HT1080 (cell line): ENCODE measurements at places on chromosomes 13 and 19.
A peak's percentile ranks its signal among the peaks of the same experiment; 100 is the strongest.

- DNase-seq = peak; percentile 58
Observed at GRCh38 chr13:42333613-42334328, 61.8 kb downstream of the AKAP11 start.

GRCh38 chr13:59172076-59172475 lies 991.7 kb downstream of the DIAPH3 start:
- no peak for DNase-seq

DNA sequence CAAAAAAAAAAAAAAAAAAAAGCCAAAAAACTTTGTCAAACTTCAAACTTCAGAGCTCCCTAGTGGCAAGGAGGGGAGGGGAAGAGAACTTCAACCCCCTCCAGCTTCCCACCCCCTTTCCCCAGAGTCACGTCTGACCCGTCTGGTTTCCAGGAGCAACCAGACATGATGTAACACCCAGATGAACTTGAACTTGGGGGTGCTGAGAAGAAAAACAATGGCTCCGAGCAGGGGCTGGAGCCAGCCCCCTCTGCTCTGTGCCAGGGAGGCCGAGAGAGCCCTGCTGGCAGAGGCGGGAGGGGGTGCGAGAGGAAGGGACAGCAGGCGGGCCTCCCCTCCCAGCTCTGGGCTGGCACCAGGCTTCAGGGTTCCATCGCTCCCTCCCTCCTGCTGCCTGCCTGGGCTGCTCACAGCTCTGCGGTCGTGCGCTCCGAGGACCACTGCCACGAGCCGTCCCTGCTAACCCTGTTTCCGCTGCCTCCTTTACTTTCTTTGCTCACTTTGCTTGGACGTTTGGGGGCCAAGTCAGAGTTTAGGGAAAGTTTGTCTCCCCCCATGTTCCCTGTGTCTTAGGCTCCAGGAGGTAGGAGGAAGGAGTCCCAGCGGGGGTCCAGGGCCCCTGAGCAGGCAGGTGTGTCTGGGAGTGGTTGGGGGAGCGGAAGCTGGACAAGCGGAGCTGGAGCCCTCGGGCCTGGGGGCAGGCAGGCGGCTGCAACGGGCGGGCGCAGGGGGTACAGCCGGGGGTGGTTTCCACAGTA lies 11.1 kb downstream of the LYL1 start:
- DNase-seq = no peak

DNA sequence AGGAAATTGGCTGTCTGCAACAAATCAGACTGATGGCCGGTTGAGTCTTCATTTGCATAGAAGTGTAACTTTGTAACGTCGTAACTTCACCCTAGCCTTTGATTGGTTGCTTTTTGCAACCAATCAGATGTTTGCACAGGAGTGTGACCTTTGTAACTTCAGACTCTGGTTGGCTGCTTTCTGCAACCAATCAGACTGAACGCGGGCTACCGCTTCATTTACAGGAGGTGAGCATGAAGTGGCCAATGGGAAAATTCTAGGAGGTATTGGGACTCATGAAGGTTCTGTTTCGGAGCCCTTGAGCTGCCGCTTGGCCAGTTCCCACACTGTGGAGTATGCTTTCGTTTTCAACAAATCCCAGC lies 441 bp upstream of the ZNF559 start:
- DNase-seq = peak; percentile 58

- DNase-seq = no peak
Observed at GRCh38 chr13:34056733-34057258, 238.8 kb downstream of the RFC3 start.

- DNase-seq = no peak
Observed at GRCh38 chr13:41386211-41386610, 71.1 kb upstream of the RGCC start.

DNA sequence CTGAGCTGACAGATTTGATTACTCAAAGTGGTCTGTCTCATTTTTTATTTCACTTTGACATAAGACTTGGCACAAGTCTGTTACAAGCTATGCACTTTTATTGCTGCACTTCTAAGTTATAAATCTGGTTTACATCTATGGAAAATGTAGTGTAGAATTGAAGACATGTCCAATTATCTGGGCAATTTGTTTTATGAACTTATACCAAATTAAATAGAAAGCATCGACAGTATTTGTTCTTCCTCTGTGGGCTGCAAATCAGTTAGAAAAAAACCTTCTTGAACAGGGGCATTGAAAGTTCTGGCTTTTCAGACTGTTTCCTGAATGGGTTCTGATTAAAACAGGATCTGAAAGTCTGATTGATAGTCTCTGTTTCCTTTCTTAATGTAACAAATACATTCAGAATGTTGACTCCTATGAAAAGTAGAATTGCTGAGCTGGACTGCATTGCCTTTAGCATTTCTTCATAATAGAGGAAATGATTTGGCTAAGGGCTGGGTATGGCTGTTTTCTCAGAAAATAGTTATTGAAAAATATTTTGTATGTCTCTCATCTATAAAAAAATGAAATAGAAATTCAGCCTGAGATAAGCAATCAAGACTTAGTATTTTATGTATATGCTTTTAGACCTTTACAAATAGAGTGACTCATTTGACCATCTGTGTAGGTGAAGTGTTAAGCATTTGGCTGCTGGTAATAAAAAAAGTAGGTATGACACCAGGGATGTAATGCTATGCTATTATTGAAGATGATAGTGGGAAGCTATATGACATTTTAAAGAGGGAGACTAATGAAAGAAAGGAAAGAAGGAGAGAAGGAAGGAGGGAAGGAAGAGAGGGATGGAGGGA lies 210.9 kb upstream of the SPRY2 start:
- no peak for DNase-seq

DNA sequence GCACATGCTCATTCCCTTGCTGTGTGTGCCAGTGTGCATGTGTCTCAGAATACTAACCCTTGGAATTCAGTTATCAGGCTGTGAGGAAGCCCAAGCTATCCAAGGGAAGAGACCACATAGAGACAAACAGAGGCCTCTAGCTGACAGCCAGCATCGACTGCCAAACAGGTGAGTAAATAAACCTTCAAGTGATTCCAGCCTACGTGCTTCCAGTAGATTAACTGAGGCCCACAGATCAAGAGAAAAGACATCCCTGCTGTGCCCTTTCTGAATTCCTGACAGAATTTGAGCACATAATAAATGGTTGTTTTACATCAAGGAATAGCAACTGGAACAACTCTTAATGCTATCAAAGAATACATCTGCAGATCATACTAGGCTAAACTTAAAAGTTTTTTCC lies 17.5 kb downstream of the ZC3H13 start:
- no peak for DNase-seq

DNA sequence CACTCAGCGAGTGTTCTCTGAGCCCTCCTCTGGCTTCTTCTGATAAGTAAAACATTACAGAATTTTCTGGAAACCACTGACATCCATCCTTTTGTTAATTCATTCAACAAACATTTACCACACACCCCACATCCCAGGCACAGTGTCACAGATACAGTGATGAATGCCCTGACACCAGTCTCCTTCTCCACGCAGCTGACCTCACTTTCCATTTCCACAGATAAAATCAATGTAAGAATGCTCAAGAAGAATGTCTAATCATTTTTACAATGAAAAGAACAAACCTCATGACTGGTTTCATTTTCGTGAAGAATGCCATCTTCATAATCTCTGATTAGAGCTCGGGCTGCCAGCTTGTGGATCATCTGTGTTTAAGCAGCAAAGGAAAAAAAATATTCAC lies 69.2 kb downstream of the PARP4 start:
- DNase-seq = no peak

DNA sequence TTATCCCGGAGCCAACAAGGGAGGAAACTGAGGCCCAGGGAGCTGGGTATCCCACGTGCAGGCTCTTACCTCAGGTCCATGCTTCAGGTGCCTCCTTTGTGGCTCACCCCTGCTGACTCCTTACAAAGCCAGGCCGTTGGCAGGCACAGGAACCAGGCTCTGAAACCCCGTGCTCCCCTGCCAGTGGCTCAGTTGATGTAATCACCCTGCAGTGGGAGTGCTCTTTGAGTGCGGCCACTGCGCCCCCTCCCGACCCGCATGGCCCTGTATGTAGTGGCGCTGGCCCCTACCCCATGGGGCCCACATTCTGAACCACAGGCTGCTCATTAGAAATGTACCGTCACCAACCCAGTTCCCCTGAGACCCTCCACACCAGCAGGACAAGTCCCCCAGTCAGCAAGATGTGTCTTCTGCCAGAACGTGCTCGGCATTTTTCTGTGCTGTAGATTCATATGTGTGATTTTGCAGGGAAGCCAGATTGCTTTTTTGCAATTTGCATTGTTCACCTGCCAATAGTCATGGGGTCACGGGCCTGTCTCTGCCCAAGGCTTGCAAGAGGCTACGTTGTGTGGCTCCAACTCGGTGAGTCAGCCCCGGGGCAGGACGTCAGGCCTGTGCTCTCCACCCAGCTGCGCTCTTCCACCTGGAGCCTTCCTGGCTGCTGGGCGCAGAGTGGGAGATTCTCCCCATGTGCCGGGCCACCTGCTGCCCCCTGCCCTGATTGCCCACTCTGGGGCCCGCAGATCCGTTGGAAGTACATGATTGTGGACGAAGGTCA lies 60.3 kb downstream of the SMARCA4 start:
- no peak for DNase-seq

DNA sequence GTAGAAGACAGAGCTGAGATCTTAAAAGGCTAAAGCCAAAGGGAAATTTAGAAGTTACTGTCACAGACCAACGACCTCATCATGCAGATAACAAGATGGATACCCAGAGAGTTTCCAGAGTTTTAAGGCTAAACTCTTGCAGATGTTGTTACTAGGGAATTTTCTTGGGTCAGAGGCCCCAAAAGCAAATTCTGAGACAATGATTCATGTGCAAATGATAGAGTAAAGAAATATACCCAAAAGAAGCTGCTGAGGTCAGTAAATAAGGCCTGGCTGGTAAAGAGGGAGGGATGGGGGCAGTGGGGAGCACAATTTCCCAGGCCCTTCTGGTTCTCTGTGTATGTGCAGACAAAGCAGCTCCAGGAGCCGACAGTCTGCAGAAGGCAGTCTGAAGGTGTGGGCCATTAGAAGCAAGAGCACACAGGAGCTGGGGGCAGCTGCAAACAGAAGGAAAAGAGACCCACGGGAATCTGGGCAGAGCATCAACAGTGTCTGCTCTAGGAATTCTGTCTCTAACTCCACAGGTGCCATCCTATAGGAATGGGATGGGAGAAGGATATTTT lies 330.8 kb downstream of the TBC1D4 start:
- DNase-seq = peak; percentile 16

DNA sequence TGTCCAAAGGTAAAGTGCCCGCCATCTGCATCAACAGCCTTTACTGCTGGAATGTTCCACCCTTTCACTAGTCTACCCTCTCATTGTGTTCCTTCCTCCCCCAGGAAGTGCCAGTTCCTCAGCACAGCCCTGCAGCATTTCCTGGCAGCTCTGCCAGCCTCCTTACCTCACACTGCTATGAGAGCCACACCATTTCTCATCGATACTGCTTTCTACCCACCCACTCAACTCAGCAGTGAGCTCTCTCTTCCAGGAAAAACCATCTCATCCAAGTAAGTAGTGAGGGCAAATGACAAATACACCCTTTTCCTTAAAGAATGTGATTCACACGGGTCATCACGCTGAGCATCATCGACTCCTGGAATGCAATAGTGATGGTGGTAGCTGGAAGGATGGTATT lies 19.8 kb downstream of the UQCRFS1 start:
- peak; percentile 4 for DNase-seq

DNA sequence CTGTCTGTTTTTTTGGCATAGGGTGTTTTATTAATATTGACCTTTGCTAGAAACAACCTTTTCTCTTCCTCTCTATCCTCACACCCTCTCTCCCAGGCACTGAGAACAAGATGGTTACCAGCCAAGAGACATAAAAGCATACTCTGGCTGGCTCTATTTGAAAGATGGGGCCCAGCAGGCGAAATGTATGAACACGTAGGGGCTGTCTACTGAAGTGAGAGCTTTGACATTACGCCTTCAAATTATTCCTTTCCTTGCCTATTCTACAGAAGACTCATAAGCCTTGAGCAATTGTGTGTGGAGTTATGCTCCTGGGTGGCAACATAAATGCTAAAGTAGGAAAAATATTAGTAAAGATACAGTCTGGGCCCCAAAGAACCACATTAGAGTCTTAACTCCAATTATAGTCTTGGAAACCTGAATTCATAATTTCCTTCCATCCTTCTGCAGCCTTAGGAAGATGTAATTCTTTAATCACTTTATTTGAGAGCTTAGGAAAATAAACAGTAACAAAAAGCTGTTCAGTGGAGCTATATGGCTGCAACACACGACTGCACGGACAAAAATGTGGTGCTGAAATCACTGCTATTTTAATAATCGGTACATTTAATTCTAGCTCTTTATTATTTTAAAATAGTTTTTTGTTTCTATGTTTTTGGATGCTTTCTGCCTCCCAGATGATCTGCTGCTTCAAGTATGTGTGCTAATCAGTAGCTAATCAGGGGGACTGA lies 122.3 kb upstream of the RNF113B start:
- DNase-seq = no peak

GRCh38 chr13:43684963-43685725 lies 101.6 kb downstream of the ENOX1 start:
- no peak for DNase-seq

GRCh38 chr19:42657556-42657955 lies 62.8 kb upstream of the CEACAM8 start:
- DNase-seq = peak; percentile 3

DNA sequence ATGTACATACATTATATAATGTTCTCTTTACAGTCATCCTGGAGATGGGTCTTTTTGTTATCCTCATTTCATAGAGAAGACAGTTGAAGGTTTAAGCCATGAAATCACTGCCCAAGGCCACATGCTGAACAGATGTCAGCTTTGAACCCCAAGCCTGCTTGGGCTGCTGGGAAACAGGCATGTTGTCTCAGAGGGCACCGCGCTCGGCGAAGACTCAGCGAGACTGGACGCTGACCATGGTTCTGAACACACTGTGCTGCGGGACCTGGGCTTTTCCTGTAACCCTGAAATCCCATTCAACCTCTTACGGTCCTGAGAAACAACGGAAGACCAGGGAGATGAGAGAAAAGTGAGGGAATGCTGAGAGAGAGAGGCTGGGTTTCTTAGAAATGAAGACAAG lies 27.3 kb downstream of the LRFN3 start:
- DNase-seq = peak; percentile 18

DNA sequence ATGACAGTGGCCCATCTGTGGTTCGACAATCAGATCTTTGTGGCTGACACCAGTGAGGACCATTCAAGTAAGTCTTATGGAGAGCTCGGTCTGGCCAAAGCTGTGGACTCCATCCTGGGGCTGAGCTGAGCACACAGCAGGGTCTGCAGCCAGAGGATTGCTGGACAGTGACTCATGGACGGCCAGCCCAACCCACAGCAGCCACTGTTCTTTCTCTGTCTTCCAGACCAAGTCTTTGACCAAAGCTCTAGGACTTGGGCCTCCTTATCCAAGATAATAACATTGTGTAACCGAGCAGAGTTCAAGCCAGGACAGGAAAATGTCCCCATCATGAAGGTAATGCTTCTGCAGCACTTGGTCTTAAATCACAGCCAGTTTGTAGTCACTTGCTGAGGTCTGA lies 12.4 kb downstream of the ATP12A start:
- peak; percentile 65 for DNase-seq

- no peak for DNase-seq
Observed at GRCh38 chr13:109870274-109870673, 83.9 kb upstream of the IRS2 start.
